ENCODE measurements at places on chromosomes 12 and 14.

GRCh38 chr12:102301547-102301946 lies 103.9 kb upstream of the PMCH start:
- no peak for DNase-seq

GRCh38 chr12:69070319-69071090 lies 137.5 kb upstream of the CPM start:
- DNase-seq = peak; percentile 59

DNA sequence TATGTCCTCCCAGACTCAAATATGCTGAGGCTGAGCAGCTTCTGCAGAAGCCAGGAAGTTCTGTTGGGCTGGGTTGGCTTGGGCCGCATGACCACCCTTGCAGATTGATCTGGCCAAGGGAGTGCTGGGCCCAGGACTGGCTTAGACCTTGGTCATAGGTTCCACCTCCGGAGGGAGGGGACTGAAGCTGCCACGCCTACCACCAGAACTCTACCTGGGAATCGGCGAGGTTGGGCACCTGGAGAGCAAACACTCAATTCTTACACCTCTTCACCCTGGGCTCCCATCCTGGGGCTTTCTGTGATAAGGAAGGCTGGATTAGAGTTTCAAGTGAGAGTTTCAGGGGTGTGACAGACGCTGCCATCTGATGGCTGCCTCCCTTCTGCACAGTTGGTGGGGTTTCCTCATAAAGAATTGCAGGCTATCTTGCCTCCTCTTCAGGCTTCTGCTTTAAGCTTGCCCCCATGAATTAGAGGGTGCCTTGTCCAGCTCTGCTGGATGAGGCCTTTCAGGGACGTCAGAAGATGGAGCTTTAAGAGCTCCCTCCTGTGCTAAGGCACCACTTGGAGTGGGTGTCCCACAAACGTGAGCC lies 5.8 kb downstream of the SLC24A4 start:
- no peak for DNase-seq

- no peak for DNase-seq
Observed at GRCh38 chr12:1670358-1671268, 20.3 kb upstream of the ADIPOR2 start.

GRCh38 chr14:30234966-30235365 lies 307.3 kb upstream of the PRKD1 start:
- no peak for DNase-seq

- no peak for DNase-seq
Observed at GRCh38 chr12:123595729-123596128, 6.2 kb upstream of the DDX55 start.
